WTC11 (cell line): ENCODE measurements at places on chromosomes 1 and 21. TPM values are rescaled to one million over a fixed set of nuclear protein-coding genes. Genes with fewer than 3 reads are reported as not detected.

DNA sequence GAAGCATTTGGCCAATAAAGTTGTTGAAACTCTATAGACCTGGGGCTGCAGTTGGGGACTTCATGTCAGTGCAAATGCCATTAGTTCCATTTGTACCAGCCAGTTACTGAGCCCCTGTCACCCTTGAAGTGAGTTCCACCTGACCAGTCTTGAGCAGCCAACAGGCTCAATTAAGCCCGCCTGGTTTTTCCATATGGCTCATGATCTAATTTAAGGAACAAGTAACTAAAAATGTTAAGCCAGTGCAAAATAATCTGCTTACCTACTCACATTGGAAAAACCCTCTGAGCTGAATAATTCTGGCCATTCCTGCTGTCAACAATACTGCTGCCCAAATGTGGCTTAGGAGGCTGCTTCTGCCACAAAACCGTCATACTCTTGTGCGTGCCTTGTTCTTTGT, 21.6 kb downstream of the NSUN4 start:
- no peak for DNase-seq

DNA sequence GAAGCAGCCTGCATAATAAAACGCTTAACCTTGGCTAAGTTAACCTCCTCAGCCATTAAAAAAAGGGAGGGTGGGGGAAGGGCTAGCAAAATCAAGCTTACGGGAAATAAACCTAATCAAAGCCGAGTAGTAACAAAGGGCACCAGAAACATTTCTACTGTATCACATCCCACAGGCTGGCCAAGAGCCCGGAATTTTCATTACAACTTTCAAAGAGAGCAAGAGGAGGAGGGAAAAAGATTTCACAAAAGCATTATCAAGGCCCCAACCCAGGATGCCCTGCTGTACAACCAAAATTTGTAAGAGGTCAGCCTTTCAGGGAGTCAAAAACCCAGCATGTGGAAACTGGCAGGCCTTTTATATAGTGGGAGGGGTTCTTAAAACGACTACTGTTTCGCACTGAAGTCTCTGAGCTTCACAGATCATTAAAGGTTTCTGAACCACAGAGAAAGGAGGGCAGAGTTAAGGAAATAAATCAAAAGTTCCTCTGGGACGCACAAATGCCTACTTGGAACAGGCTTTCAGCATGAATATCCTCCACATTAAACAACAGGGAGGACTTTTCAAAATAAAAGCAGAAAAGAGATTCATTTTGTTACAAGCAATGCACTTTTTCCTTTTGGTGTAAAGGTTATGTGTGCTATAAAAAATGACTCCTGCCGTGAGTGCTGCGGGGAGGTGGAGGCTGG, 90.4 kb downstream of the SLC45A1 start:
- DNase-seq: no peak

DNA sequence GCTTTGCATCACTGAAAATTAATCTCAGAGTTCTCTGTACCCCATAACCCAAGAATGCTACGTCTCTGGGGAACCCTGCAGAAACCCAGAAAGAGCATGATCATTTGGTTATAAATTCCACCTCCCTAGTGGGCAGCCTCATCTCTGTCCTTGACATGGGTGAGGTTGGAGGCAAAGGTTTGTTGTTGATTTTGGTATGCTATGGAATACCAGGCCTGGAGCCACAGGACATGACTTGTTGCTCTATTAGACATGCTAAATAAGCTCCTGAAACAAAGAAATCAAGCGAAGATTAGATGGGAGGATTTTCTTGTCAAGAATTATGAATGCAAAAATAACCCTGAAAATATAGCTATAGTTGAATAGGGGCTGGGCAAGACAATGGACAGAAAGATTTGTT, 197.4 kb upstream of the CAMK1G start:
- DNase-seq: no peak

DNA sequence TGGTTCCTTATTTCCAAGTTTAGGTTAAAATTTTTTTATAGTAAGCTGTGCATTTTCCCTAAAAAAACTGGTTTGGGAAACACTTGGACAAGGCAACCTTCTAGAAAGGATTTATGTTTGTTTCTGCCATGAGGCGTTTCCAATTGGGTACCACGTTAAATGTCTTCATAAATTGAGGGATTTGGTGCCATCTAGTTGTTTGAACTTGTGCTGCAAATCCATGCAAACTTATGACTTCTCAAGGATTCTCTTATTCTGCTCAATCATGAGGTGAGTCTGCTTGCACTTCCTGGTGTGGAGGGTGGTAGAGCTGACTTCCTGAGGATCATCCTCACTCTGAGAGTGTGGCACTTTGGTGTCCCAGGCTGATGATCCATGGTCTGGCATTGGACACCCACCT, 123.3 kb downstream of the PCNX2 start:
- DNase-seq: no peak

- DNase-seq: no peak
These were observed 448.5 kb downstream of the PRDM2 start for GRCh38 chr1:14148526-14148925.

DNA sequence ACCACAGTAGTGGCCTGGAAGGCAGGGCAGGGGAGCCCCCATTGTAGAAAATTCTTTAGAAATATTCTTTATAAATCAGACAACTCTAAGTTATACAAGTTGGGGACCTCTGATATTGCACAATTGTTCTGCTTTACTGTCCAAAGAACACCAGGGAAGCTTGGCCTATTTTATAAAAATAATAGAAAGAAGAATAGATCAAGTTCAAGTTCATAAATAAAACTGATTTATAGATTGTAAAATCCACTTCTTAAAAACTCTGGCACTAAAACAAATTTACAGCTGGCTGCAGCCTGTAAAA, 55.0 kb upstream of the GALNT2 start:
- no peak for DNase-seq

DNA sequence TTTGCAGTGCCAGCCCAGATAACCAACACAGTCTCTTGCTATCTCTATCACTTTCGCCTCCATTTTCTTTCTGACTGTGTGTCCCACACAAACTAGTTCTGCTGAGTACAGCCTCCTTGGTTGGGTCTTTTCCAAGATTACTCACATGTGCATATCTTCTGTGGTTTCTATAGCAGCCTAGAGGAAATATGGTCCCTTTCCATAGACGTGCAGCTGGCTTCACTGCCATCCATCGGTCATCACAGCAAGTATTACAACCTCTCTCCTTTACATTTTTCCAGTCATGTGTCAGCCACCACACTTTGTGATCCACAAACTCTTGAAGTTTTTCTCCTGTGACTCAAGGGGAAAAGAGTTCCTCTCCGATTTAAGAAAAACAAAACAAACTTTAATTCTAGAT, 893.4 kb upstream of the ADGRL4 start:
- no peak for DNase-seq

GRCh38 chr1:12285496-12286143, 55.8 kb downstream of the VPS13D start:
- DNase-seq: no peak

- DNase-seq: no peak
These were observed 8.2 kb downstream of the ZNF692 start for GRCh38 chr1:248850536-248851251.

DNA sequence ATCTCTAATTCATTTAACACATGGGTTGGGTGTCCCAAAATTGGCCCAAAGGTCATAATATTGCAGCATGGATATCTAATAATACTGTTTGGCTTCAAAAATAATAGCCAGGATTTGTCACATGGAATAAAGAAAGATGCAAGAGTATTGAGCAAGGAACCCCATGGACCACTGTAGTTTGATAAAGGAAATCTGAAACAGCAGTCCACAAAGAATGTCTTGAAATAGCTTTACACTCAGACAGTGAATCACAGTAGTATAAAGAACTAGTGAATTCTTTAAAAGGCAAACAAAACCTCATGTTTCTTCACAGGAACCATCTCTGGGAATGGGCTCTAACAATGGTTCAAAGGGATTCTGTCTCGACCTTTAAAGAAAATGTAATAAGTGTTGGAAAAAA, 576.1 kb upstream of the ZRANB2 start:
- DNase-seq: no peak

DNA sequence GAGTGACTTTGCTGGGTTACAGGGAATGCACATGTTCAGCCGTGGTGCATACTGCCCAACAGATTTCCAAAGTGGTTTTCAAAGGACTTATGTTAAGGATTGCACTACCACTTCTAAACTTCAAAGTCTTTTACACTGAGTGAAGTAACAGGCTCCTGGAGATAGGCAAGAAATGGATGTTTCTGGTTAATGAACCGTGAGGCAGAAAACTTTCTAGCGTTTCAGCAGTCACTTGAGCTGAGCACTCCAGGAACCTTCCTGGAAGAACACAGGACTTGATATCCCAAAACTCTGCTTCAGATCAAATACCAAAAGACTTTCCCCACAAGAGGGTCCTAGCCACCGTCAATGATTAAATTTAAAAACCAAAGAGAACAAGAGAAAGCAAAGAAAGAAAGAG, 74.3 kb upstream of the ATP1A1 start:
- no peak for DNase-seq

DNA sequence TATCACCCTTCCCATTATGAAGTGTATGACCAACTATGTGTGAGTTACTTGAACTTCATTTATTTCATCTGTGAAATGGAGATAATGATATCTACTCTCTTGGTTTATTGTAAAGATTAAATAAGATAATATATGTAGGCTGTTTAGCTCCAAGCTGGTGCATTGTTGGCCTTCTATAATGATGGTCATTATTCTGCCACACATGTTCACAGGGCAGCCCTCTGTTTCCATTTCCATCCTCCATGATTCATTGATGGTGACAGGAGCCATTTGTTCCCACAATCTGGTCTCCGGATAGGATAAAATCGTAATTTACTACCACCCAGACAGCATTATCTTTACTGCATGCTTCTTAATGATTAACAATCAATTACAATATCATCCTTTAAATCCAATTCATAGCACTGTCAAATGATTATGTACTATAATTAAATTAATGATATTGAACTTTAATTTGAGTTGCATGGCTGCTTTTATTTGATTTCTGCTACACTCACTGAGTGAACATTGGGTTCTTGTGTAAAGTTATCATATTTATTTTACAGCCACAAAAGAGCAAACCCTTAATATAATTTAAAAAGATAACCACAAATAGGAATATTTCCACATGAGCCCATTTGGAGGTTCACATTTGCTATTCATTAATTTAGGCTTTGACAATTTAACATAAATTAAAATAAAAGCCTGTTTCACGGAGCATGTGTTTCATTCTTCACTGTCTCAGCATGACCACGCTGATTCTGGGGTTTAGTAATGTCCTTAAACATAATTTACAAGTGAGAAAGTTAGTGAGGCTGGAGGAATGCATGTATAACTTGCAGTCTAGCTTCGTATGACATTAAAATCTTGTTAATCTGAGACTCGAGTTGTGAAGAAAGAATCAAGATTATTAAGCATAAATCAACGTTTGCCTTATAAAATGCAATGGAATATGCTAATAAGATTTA, 596.4 kb upstream of the ZRANB2 start:
- DNase-seq: no peak

DNA sequence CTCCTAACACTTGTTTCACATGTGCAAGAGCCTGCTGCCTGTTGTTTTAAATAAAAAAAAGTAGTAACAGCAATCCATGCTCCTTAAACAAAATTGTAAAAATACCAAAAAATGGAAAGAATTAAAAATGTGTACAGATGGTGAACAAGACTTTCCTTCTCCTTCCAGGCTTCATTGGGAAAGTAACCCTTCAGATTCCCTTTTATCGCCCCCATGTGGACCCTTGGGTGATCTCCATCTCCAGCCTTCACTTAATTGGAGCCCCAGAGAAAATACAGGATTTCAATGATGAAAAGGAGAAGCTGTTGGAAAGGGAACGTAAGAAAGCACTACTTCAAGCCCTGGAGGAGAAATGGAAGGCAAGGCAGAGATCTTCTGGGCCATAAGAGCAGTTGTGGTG, 14.2 kb downstream of the VPS13D start:
- peak; percentile 25 for DNase-seq

DNA sequence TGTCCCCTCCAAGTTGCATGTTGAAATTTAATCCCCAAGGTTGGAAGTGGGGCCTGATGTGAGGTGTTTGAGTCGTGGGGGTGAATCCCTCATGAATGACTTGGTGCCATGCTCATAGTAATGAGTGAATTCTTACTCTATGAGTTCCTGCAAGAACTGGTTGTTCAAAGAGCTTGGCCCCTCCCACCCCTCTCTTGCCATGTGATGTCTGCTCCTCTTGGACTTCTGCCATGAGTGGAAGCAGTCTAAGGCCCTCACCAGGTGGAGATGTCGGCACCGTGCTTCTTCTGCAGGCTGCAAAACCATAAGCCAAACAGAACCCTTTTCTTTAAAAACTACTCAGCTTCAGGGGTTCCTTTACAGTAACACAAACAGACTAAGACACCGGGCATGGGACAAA, 14.3 kb downstream of the G0S2 start:
- DNase-seq: no peak

DNA sequence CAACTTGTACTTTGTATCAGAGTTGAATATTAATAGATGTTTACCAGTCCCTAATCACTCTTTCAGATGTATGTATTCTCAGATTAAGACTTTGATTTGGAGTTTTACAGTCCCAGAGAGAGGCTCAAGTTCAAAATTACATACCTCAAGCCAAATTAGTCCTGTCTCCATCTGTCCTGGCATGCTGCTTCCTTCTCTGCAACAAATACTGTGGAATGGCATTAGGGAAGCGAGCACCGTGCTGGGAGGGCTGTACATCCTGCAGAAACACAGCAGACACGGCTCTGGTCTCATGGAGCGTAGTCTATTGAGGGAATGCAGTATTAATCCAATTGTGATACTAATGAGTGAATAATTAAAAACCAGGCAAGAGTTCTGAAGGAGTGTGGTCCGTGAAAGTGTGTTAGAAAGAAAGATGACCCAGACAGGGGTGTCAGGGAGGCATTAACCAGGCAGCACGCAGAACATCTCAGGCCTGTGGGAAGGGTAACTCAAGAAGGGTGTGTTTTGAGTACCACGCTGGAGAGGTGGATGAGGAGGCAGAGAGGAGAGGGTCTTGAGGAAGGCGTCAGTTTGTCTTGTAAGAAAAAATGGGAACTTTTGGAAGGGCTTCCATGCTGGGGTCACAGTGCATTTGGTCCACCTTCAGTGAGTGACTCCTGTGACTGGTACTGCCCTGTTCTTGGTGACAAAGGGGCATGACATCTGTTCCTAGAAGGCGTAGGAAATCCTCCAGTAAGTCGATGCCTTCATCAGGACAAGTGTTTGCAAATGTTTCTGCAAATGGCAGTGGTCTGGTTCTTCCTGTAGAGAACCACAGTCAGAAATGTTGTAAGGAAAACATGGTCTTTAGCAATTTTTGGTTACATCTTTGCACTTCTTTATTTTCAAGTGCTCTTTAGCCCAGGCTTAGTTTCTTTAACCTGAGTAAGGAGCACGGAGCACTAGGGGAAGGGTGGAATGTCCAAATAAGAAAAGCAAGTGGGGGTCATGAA, 1.6 kb downstream of the RAB4A start:
- no peak for DNase-seq

GRCh38 chr1:28144203-28145135, 32.0 kb downstream of the PTAFR start:
- DNase-seq: no peak

ISG15 gene
- total RNA-seq: 29.5 to 38.3 TPM (median 36.1 TPM) in 3 replicates

MYBPH gene
- total RNA-seq: not detected in 3 replicates

C1QB gene
- 0.61 to 1.1 TPM (median 0.62 TPM) in 3 replicates for total RNA-seq

PDPN gene
- 128 to 158 TPM (median 135 TPM) in 3 replicates for total RNA-seq

IL19 gene
- not detected in 3 replicates for total RNA-seq

CLCA4 gene
- not detected in 3 replicates for total RNA-seq

CEP350 gene
- 34.2 to 36.7 TPM (median 35.4 TPM) in 3 replicates for total RNA-seq

APOBEC4 gene
- not detected in 3 replicates for total RNA-seq

FMO3 gene
- 0.14 TPM in 1 of 3 replicates, not detected in the others for total RNA-seq

TNFRSF14 gene
- 0.73 to 1.1 TPM (median 0.87 TPM) in 3 replicates for total RNA-seq

HENMT1 gene
- 4.6 to 5.3 TPM (median 4.7 TPM) in 3 replicates for total RNA-seq

YY1AP1 gene
- 41.8 to 45.0 TPM (median 41.8 TPM) in 3 replicates for total RNA-seq

TCHHL1 gene
- total RNA-seq: not detected in 3 replicates
